Upper lobe of left lung (tissue), 6 donors: ENCODE measurements at places on chromosomes 12 and 14. TPM values are rescaled to one million over a fixed set of nuclear protein-coding genes. Genes with fewer than 3 reads are reported as not detected.
A peak's percentile ranks its signal among the peaks of the same experiment; 100 is the strongest.

- H3K27ac ChIP-seq = no peak overlapping the region
- peaks cover 24% of the 10 kb centered on the region for H3K4me1 ChIP-seq
- DNase-seq = peak; percentile 42
Measured at GRCh38 chr12:462936-463705, 3.4 kb downstream of the B4GALNT3 start.

DNA sequence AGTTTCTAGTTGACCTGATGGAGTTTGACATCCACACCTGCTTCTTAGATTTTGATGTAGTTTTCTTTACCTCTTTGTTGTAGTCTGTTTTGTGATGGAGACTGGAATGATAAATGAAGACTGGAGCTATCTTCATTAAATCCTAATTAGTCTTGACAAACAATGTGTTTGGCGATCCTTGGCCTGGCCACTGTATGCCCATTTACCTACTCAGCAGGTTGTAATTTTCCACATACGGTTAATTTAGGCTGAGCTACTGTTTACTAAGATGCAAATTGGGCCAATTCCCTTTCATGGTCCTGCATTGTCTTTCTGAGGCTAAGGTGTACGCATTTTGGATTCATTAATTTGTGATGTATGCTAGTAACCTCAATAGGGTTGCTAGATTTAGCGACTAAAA lies at the start of gene TAS2R7:
Gene TAS2R7, minus strand, starts transcription at position 41 of the 400 bp plus-strand sequence. CDS start 57 bp downstream, outside the sequence.
- H3K36me3 ChIP-seq = no peaks in the 10 kb centered on the region
- H3K27ac ChIP-seq = no peak within 1 kb of the TSS
- no peak for DNase-seq

DNA sequence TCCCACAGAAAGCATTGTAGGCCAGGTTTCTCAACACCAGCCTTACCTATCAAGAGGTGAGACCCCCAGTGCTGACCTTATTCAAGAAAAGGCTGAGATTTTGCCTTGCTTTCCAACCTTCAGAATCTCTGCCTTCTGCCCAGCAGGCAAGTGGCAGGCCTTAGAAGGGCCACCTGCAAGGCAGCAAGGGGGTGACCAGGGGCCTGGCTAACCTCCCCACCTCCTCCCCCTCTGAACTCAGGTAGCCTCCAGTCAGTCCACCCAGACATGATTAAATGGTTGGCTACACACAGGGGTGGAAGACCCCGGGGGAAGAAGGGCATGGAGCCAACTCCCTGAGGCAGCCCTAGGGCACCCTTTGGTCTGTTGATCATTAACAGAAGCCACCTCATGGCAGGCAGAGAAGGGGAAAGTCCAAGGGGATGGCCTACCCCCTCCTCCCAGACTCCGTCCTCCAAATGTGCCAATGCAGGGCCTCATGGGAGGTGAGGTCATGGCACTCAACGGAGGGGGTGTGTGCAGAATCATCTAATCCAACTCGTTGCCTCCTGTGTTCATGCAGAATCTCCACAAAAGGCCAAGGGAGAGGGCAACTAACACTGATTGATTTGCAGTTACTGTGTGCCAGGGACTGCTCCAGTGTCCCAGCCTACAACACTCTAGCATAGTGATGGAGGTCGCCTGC lies 8.5 kb downstream of the ZFP36L1 start:
- peaks cover 14% of the 10 kb centered on the region for H3K36me3 ChIP-seq
- peak overlapping the region; percentile 75 for H3K27ac ChIP-seq
- H3K27me3 ChIP-seq = no peaks in the 10 kb centered on the region

- H3K4me3 ChIP-seq = no peak overlapping the region
- DNase-seq = no peak
- peaks cover 18% of the 10 kb centered on the region for H3K4me1 ChIP-seq
- no peaks in the 10 kb centered on the region for H3K27me3 ChIP-seq
Measured at GRCh38 chr12:70645494-70646317, 8.5 kb upstream of the PTPRB start.

- no peaks in the 10 kb centered on the region for H3K27me3 ChIP-seq
- H3K36me3 ChIP-seq = no peaks in the 10 kb centered on the region
- H3K4me1 ChIP-seq = peaks cover 4% of the 10 kb centered on the region
- peak within 1 kb of the TSS; percentile 92 for H3K27ac ChIP-seq
Measured at GRCh38 chr12:79690638-79691510, at the start of gene PAWR. TSS of gene PAWR (minus strand) at chr12:79690964. CDS start at chr12:79690244, 720 bp downstream.

DNA sequence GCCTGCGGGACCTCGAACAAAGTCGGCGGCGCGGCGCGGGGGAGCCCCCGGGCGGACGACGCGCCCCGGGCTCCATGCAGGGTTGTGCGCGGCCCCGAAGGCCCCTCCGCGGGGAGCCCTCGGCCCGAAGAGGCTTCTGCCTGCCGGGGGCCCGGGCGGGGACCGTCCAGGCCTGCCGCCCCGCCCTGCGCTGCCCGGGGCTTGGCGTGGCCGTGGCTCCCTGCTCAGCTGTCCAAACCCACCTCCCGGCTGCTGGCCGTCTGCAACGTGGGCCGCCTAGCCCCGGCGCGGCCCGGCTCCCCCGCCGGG lies 670 bp downstream of the DYRK2 start:
- H3K36me3 ChIP-seq = no peaks in the 10 kb centered on the region
- no peaks in the 10 kb centered on the region for H3K27me3 ChIP-seq
- no peak for DNase-seq
- peak overlapping the region; percentile 95 for H3K27ac ChIP-seq
- H3K4me1 ChIP-seq = peaks cover 9% of the 10 kb centered on the region

GRCh38 chr14:49768301-49769121 lies 558 bp downstream of the KLHDC2 start:
- peak overlapping the region; percentile 96 for H3K27ac ChIP-seq
- no peaks in the 10 kb centered on the region for H3K27me3 ChIP-seq
- DNase-seq = peak; percentile 83
- peaks cover 35% of the 10 kb centered on the region for H3K4me1 ChIP-seq

DNA sequence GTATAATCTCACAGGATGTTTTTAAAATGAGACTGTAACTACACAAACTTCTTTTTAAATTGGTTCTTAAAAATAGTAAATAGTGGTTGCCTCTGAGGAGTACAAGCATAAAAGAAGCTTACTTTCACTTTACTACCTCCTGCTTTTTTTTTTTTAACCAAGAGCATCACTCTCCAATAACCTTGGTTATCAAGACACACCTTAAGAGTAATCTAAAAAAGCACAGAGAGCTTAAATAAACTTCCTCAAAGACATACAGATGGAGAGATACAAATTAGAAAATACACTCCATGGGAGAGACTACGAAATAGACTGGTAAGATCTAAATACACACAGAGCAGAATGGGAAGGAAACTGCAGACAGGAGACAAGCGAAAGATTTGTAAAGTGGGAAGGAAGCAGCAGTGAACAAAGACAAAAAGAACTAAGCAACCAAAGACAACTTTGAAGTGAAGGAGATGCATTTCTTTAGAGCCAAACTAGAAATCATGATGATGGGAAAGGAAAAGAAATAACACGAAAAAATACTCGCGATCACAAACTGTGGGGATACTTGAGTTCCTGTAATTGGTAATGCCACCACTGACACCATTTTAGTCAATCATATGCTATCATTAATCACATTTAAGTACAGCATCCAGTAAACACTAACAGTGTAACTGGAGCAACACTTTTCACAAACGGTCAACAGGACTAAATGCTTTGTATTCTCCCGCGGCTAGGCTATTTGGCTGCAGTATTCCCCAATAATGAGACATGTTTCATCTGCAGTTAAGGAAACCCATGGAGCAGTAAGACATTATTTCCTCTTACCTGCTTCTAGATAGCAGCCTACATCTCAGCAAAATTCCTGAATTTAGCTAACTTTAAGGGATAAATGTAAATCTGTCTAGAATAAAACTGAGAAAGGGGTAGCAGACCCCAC lies 8.2 kb downstream of the SINHCAF start:
- H3K27ac ChIP-seq = peak overlapping the region; percentile 56
- H3K4me3 ChIP-seq = peak overlapping the region; percentile 41
- no peak for DNase-seq
- H3K27me3 ChIP-seq = no peaks in the 10 kb centered on the region
- H3K4me1 ChIP-seq = peaks cover 6% of the 10 kb centered on the region

- no peaks in the 10 kb centered on the region for H3K36me3 ChIP-seq
- no peaks in the 10 kb centered on the region for H3K4me1 ChIP-seq
- DNase-seq = no peak
- H3K27ac ChIP-seq = no peak overlapping the region
- no peak overlapping the region for H3K4me3 ChIP-seq
Measured at GRCh38 chr12:83823386-83824045, 1089.1 kb downstream of the SLC6A15 start.

- H3K36me3 ChIP-seq = no peaks in the 10 kb centered on the region
Measured at GRCh38 chr12:101707131-101707782, 9.8 kb downstream of the CHPT1 start.

- H3K27me3 ChIP-seq = no peaks in the 10 kb centered on the region
- H3K27ac ChIP-seq = no peak overlapping the region
- peaks cover 7% of the 10 kb centered on the region for H3K4me1 ChIP-seq
- no peaks in the 10 kb centered on the region for H3K36me3 ChIP-seq
- DNase-seq = no peak
Measured at GRCh38 chr14:71380271-71380670, 473.0 kb downstream of the PCNX1 start.

- H3K36me3 ChIP-seq = no peaks in the 10 kb centered on the region
- H3K27me3 ChIP-seq = no peaks in the 10 kb centered on the region
- no peak overlapping the region for H3K27ac ChIP-seq
- DNase-seq = no peak
Measured at GRCh38 chr12:16184681-16185080, 92.8 kb downstream of the SLC15A5 start.

The CFAP54 gene
- total RNA-seq = 3.2 TPM

The DBX2 gene
- total RNA-seq = not detected

The PRB2 gene
- not detected for total RNA-seq

The GALNT9 gene
- not detected for total RNA-seq
